Umbilical cord (tissue), 2 donors: ENCODE measurements at places on chromosomes 2 and 18. TPM values are rescaled to one million over a fixed set of nuclear protein-coding genes. Genes with fewer than 3 reads are reported as not detected.

The CDCA7 gene
- total RNA-seq, result 2.2 TPM

The NOSTRIN gene
- total RNA-seq, result 22.9 TPM

The FASTKD2 gene
- 29.1 TPM for total RNA-seq

The PLGLB2 gene
- 3.4 TPM for total RNA-seq

The CHMP3 gene
- total RNA-seq, result 121 TPM

The ST6GAL2 gene
- 117 TPM for total RNA-seq

The CDH7 gene
- total RNA-seq, result 6.5 TPM

The C2orf72 gene
- total RNA-seq, result 0.48 TPM

The TOGARAM2 gene
- 1.4 TPM for total RNA-seq

The EVA1A gene
- total RNA-seq, result 14.4 TPM

The C2orf81 gene
- 1.4 TPM for total RNA-seq

The RGPD8 gene
- 55.9 TPM for total RNA-seq

The HOXD8 gene
- total RNA-seq, result 8.7 TPM

The TBR1 gene
- 4.3 TPM for total RNA-seq

The FRZB gene
- total RNA-seq, result 3.9 TPM

The REG1B gene
- 1.4 TPM for total RNA-seq

The CDH19 gene
- 6.7 TPM for total RNA-seq

The COBLL1 gene
- 46.9 TPM for total RNA-seq

The CCDC85A gene
- total RNA-seq, result 8.4 TPM

The SERPINB7 gene
- 31.1 TPM for total RNA-seq
